ENCODE measurements at places on chromosomes 12 and 14.
A peak's percentile ranks its signal among the peaks of the same experiment; 100 is the strongest.

DNA sequence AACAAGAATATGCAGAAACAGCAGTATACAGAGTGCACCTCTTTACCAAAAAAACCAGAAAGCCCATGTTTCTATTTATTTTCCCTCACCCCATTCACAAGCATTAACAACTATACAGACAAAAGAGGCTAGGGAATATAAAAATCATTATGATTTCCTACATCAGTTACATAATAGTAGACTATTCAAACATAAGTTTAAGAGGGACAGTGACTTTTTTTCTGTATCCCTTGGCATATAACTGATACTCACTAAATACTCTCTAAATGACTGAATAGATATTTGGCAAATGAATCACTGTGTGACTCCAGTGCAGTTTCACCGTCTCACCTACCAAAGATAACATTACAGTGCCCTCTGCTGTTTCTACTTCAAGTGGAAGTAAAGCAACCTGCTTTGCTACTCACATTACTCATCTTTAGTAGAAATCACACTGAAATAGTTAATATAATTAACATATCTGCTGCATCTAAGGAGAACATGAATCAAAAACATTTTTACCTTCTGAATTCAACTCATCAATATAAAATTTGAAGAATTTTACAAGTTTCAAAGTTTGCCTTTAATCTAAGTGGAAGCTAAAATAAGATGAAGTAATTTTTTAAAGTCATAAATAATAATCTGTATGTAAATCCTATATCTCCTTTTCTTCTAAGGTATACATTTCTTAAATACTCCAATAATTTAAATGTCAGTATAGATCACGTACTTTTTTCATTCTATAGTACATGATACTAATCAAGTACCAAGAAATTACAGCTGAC is 103.8 kb downstream of the OSBPL8 start:
- DNase-seq, result peak; percentile 17

- no peak for DNase-seq
These were observed 735 bp upstream of the OTX2 start for GRCh38 chr14:56810836-56811592.

- peak; percentile 43 for DNase-seq
These were observed 51.3 kb upstream of the TTC7B start for GRCh38 chr14:90867501-90867900.

GRCh38 chr14:104108570-104109541 is 23.4 kb downstream of the ASPG start:
- no peak for DNase-seq

GRCh38 chr14:92692822-92693226 is 55.6 kb downstream of the LGMN start:
- peak; percentile 40 for DNase-seq

- DNase-seq, result no peak
These were observed 21.0 kb upstream of the CCND2 start for GRCh38 chr12:4252601-4253000.

GRCh38 chr14:20578325-20578724 is 9.5 kb downstream of the RNASE11 start:
- no peak for DNase-seq
